Stimulated activated CD4-positive, alpha-beta T cell treated with anti-CD3 and anti-CD28 coated beads, TNF-alpha, amount 100 ng/mL, for 4 hours (primary cell): ENCODE measurements at places on chromosomes 5 and 9.

DNA sequence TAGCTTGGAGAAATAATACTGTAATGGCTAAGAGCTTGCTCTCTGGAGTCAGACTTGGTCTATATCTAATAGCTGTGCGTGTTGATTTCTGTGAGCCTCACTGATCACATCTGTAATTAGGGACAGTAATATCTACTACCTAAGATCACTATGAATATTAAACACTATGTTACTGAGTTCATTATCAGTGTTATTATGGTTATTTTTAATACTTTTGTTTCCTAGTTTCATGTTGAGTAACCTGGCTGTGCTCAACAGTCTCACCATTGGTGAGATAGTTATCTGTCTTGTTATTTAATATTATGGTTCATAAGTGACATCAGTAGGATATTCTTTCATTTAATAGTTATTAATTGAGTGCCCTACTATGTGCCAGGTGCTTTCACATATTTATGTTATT lies 22.4 kb upstream of the CAVIN4 start:
- DNase-seq = no peak

- no peak for DNase-seq
These were observed 86.8 kb downstream of the ZNF622 start for GRCh38 chr5:16378762-16379161.

DNA sequence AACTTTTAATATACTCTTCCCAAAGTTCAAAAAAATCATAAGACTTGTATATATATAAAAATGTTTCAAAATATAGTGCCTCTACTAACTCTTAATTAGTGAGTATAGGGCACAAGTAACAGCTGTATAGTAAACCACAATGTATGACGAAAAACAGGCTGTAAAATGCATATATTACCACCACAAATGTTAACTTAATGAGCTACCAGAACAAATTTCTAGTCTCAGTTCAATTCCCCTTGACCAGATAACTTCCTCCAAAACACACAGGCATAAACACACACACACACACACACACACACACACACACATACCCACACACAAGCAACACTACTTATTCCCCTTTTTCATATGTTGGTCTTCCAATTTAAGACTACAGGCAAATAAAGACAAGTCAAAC lies 78.8 kb downstream of the FBXL17 start:
- no peak for DNase-seq

- no peak for DNase-seq
These were observed 26.7 kb upstream of the CAMK4 start for GRCh38 chr5:111197523-111197922.

- no peak for DNase-seq
These were observed 355.4 kb upstream of the PDE4D start for GRCh38 chr5:60248901-60249300.

DNA sequence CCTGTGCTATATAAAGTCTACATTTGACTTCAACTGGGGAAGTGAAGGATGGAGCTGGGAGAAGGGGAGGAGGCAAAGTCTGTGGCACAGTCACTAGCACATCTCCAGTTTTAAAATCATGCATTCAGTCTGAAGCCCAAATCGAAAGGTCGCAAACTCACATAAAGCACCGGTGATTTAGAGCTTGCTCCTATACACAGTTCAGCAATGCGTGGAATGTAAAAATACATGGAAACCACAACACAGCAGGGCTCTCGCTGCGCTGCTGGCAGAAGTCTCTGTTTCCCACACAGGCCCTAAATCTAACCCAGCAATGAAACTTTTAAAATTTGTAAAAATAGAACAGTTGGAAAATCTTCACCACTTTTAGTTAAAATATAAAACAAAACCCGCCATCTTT lies 68.2 kb downstream of the EBF1 start:
- DNase-seq = no peak

GRCh38 chr9:120914396-120914795 lies 12.2 kb downstream of the TRAF1 start:
- no peak for DNase-seq

GRCh38 chr9:137141976-137142936 lies 3.3 kb downstream of the GRIN1 start:
- DNase-seq = no peak

- no peak for DNase-seq
These were observed 8.2 kb downstream of the PBX3 start for GRCh38 chr9:125755340-125755739.

DNA sequence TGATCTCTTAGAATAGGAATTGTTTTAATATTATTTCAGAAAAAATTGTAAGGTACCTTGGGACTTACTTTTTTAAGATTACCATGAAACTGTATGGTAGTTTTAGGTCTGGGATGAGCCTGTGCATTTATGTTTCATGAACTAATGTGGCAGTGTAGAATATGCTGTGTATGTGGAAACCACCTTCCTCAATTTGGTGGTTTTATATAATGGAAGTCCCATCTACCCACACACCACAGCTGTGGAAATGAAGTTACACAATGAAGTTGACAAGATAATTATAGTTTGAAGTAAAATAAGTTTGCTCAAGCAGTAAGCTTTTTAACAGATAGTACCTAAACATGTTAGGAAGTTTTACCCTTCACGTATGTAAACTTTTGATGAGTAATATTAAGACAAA lies 24.4 kb downstream of the WDR36 start:
- DNase-seq = no peak

DNA sequence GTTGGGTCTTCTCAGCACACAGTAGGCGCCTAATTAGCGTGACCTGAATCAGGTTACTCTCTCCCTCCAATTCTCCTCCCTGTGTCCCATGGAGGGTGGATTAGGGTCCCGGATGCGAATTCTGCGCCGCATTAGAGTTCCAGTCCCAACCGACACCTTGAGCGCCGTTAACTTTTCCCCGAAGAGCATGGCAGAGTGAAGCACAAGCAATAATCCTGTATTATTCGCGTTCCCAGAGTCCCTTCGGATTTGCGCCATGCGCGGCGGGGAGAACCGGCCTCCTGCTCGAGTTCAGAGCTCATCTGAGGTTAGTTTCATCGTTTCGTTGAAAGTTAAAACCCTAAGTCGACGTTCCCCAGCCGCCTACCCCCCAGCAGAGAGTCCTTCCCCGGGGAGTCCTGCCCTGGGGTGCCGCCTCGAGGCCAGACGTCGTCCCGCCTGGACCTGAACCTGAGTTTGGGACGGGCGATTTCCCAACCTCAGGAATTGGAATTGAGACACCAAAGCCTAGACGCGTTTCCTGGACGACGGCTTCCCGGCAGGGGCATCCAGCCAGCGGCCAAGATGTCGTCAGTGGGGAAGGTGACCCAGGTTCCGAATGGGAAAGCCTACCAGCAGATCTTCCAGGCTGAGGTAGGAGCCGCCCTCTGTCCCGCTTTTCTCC lies at the start of gene CCDC180:
Gene CCDC180 (plus strand): TSS at position 160 of the 664 bp plus-strand sequence. CDS start 405 bp downstream, at position 565.
- DNase-seq = no peak

DNA sequence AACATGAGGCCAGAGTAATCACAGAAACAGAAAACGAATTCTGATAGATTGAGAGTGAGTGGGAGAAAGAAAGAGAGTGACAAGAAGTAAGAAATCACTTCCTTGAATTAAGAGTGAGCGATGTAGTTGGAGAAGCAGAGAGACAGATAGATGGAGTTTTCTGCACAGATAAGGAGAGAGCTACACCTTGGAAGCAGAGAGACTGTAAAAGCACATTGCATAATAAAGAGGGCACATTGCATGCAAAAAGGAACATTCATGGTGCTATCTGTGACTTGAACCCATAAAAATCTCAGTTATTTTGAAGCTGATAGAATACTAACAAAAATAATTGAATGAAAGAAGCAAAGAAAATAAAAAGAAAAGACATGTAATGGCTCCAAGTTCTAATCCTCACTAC lies 943.8 kb downstream of the NR2F1-AS1 start:
- DNase-seq = no peak

GRCh38 chr5:132962429-132963021 lies 909 bp downstream of the AFF4 start:
- no peak for DNase-seq

DNA sequence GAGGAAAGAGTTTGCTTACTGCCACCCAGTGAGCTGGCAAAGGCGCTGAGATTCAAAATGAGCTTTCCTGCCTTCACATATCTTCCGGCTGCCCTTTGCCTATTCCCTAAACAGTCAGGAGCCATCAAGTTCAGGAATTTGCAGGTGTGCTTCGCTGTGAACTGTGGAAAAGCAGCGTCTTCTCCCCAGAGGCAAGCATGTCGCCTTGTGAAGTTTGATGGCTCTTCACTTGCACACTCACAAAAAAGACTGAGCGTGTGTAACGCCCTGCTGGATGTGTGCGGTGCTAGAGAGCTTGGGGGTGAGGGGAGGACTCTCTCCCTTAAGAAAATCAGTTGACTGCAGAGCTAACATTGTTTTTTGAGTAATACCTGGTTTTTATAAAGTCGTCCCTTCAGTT lies 288.7 kb downstream of the DOCK8 start:
- no peak for DNase-seq

DNA sequence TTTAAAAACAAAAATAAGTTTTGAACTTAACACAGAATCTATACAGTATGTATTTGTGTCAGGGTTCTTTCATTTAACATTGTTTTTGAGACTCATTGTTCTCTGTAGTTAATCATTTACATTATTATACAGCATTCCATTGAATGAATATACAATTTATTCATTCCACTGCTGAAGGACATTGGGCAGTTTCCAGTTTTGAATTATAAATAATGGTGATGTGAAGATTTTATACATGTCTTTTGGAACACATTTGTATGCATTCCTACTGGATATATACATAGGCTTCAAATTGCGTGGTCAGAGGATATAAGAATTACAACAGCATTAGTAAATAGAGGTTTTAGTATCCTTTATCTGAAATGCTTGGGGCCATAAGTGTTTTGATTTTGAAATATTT lies 72.0 kb downstream of the CEP120 start:
- no peak for DNase-seq

- DNase-seq = no peak
These were observed 37.9 kb downstream of the LHFPL2 start for GRCh38 chr5:78610636-78611035.

DNA sequence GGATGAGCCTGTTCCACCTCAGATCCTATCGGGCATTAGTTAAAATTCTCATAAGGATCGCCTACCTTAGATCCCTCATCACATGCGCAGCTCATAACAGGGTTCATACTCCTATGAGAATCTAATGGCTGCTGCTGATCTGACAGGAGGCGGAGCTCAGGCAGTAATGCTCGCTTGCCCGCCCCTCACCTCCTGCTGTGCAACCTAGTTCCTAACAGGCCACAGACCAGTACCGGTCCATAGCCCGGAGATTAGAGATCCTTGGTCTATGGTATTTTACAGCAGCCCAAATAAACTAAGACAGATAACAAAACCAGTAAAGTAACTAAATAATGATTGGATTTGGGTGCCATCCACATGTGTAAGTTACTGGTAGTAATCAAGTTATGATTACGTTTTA lies 17.5 kb downstream of the GOLPH3 start:
- DNase-seq = no peak
